ENCODE measurements at places on chromosomes 1 and 21. TPM values are rescaled to one million over a fixed set of nuclear protein-coding genes. Genes with fewer than 3 reads are reported as not detected.

Gene SELL
- total RNA-seq: 0.80 TPM

Gene BRDT
- not detected for total RNA-seq

GRCh38 chr1:234926559-234927311 is 201.9 kb downstream of the TOMM20 start:
- no peak for DNase-seq

DNA sequence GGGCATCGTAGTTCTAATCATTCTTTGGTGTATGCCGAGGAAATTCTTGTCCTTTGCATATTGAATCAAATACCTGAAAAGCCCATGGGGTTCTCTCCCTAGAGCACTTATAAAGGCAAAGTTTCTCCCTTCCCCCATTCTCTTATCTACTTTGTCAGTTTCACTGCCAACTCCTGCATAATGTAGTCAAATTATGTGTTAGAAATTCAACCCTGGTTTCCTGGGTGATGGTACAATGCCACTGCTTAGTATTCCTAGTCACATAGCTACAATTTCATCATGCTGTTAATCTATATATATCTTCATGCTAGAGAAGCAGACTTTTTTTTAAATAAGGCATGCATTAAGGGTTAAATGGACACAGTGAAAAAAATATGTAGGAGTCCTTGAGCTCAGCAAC is 119.0 kb downstream of the PDE4B start:
- DNase-seq: no peak

- DNase-seq: no peak
Observed at GRCh38 chr1:214917081-214917635, 165.4 kb upstream of the KCNK2 start.

DNA sequence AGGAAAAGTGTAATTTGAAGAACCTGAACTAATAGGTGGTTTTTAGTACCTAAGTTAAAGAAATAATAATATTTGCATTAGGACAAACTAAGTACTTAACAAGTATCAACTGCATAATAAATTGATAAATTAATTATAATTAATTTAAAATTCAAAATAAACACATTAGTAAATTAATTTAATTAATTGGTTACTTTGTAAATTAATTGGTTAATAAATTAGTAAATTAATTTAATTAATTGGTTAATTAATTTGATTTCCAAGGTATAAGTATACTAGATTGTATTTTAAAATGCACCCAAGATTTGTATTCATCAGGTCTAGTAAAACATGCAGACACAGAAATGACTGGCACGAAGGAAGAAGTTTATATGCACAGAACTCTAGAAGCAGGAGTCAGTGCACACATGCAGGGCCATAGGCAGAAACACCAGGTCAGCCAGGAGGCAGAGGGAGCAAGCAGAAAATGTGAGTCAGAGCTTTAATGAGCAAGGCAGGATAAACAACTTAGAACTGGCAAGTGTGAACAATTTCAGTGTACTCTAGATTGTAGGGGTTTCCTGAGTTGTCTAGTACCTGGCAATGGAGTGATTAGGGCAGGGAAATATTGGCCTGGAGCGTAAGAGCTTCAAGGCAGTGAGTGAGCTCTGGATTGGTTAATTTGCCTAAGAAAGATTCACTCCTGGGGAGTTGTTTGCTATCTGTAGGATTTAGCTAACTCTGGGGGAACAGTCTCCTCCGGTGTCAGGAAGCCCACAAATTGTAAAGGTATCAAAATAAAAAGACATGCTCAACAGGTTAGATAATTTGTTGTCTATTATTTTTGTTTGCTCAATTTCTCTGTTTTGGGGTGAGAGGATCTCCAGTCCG is 665.7 kb downstream of the MRPL39 start:
- DNase-seq: no peak

DNA sequence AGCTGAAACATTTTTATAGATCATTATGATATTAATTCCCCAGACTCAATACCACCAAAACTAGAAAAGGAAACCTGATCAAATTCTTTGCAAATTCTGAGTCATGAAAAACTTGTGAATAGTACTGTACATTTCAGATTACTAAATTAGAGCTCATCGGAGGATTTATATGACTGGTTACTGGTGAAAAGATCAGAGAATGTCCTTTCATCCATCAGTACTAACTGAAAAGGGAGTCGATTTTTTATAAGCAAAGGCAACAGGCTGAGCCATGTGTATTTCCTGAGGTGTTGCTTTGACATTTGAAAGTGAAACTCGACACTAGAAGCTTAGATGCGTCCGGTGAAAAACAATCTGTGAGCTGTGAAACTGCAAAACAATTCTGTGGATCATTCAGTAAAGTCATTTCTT is 155.7 kb downstream of the TNFSF18 start:
- no peak for DNase-seq

DNA sequence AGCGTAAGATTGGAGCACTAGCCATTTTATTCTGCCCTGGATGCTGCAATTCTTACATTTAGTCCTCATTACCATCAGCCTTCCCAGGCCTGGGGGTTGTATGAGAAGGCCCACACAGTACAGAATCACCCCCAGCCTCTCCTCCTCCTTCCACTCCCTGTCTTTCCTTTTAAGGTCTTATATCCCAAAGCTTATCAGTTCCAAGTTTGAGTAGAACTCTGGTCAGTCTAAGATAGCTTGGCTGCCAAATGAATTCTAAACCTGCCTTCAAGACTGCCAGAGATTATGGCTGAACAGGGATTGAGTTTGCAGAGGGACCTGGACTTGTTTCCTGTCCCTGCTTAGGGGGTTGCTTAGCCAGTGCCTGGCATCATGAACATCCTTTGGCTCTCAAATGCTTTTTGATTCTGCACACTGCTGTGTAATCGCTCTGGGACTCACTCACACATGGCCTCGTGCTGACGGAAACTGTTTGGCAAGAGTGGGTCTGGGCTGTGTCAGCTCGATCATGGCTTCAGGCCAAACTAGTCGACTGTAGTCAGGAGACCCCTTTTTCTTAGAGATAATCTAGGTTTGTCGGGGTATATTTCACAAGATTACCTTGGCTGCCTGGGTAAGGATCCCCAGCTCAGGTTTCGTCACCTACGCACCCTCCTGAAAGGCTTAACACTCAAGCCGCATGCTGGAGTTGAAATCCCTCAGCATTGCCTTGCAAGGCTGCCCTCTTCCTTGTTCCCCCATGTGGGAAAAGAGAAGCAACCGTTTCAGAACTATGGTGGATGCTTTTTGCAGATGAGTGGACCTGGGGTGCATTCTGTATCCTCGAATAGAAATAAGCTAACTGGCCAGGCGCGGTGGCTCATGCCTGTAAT is 252.6 kb downstream of the NFIA start:
- DNase-seq: peak; percentile 30

DNA sequence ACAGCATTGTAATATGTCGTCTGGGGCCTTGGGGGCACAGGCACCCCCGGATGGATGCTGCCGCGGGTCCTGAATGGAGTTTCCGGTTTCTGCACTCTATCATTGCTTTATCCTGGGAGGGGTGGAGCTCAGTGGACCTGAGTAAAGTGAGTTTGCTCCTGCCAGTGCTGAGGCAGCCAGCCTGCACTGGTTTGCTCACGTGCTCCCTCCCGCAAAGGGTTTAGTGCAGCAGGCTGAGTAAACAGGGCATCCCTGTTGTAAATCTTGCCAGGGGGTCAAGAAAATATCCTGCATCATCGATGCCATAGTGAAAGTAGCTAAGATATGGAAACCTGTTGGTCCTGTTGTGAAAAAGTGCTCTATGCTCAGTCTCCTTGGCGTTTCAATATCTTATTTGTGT is 85.6 kb upstream of the BRINP3 start:
- no peak for DNase-seq

DNA sequence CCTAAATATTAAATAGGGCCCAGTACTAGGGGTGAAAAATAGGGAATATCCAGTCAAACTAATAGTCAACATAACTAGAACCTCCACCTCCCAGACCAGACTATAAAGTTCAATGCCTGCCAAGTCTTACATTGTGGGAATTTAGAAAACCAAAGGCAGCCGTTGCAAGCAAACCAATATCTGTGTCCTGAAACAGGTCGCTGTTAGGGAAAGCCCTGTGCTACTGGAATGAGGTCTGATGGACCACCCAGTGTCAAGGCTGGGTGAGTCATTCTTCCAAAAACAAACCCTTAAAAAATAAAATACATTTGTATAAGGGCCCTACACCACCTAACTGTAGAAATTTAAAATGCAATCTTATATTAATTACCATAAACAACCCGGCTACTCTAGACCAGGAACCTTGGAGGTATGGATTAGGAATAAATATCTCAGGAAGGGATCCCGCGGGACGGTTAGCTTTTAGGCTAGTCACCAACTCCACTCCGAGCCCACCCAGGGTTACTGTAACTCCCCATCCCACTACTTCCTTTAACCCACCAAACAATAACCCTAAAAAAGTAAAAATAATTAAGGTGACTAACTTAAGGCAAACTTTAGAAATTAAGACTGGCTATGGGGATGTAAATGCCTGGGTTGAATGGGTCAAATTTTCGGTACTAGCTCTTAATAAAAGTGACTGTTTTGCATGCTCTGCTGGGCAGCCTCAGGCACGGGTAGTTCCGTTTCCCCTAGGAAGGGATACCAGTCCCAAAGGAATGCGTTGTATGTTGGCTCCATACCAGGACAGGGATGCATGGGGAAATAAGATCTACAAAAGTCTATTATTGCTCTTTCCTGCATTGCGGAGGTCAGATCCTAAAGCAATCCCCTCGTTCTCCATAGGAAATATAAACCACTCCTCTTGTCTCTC is 65.4 kb upstream of the TLR5 start:
- no peak for DNase-seq

DNA sequence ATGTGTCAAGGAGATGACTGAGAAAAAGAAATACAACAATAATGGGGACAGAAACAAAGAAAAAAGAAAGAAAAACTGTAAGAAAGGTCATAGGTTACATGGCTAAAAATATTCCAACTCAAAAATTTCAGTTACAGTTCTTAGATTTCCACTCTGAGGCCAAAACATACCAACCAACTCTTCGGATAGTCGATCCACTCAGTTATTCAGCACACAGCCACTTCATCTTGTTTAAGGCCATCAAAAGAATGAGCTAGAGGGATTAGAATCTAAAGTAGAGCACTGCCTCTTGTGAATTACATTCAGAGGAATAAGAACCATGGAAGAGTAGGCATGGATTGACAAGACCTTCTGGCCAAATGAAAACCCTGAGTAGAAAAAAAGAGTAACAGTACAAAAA is 277.0 kb downstream of the MRPL39 start:
- DNase-seq: no peak

Measured in right lobe of liver (tissue), 6 donors.